ENCODE measurements at places on chromosomes 5 and 9. TPM values are rescaled to one million over a fixed set of nuclear protein-coding genes. Genes with fewer than 3 reads are reported as not detected.
A peak's percentile ranks its signal among the peaks of the same experiment; 100 is the strongest.

- no peak overlapping the region for H3K4me3 ChIP-seq
- H3K4me1 ChIP-seq, result no peaks in the 10 kb centered on the region
- H3K27ac ChIP-seq, result no peak overlapping the region
Measured at GRCh38 chr9:78559449-78559885, 262.5 kb downstream of the PSAT1 start.

DNA sequence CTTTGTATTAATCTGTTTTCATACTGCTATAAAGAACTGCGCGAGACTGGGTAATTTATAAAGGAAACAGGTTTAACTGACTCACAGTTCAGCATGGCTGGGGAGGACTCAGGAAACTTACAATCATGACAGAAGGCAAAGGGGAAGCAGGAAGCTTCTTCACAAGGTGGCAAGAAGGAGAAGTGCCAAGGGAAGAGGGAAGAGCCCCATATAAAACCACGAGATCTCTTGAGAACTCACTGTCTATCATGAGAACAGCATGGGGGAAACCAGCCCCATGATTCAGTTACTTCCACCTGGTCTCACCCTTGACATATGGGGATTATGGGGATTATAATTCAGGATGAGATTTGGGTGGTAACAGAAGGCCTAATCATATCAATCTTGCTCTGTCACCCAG is 60.9 kb upstream of the CHD1 start:
- H3K36me3 ChIP-seq, result no peaks in the 10 kb centered on the region
- no peak overlapping the region for H3K4me3 ChIP-seq
- H3K27me3 ChIP-seq, result no peaks in the 10 kb centered on the region
- no peak for DNase-seq

DNA sequence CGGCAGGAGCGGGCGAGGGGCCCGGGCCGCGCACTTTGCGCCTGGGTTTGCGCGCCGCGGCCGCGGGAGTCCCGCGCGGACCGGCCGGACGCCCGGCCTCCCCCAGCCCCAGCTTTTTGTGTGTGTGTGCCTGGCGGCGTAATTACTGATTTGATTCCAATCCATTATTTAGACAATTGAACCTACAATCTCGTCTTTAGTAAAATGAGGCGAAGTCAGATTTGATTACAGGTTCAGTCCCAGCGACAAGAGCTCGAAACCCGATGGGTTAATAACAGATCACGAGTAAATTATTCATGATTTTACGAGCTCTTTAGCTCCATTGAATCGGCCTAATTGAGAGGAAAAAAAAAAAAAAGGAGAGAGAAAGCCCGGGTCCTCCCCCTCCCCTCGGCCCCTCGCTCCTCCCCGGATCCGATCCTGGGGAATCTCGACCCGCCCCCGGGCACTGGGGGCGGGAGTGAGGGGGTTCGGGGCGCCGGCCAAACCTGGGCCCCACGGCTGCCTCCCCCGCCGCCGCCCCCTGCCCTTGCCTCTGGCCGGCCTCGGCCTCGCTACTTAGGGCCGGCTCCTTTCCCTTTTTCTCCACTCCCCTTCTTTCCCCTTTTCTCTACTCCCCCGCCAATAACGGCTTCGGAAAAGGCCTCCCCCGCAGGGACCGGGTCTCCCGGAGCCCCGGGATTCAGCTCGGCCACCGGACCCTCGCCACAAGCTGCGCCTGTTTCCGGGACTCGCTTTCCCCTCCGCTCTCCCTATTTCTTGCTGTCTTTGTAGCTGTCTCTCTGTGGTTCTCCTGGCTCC is 6.6 kb downstream of the LHX2 start:
- no peak overlapping the region for H3K27ac ChIP-seq
- no peak for DNase-seq
- peaks cover 13% of the 10 kb centered on the region for H3K4me1 ChIP-seq

DNA sequence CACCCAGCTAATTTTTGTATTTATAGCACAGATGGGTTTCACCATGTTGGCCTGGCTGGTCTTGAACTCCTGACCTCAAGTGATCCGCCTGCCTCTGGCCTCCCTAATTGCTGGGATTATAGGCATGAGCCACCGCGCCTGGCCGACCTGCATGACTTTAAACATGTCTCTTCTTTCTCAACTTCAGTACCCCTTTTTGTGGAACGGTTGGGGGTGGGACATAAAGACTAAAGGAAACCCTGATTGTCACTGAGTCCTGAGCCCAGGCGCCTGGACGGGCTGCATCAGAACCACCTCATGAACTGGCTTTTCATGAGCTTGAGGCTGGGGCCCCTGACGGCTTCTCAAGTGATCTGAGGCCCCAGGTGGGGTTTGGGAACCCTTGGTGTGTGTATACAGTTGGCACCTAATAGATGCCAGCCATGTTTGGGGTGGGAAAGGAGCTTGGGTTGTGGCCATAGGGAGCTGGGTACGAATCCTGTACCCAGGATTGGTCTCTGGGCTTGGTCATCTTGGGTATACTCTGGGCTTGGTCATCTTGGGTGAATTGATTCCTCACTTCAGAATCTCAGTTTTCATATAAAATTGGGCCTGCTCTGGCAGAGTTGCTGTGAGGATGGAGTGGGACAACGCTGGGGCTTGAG is 2.2 kb downstream of the GRK6 start:
- no peak overlapping the region for H3K4me3 ChIP-seq
- H3K27ac ChIP-seq, result peak overlapping the region; percentile 91
- H3K27me3 ChIP-seq, result no peaks in the 10 kb centered on the region
- DNase-seq, result no peak

The TRPM6 gene
- 0.74 TPM for total RNA-seq

- H3K27ac ChIP-seq, result no peak overlapping the region
- peak; percentile 41 for DNase-seq
- no peak overlapping the region for H3K4me3 ChIP-seq
- no peaks in the 10 kb centered on the region for H3K4me1 ChIP-seq
Measured at GRCh38 chr5:42057254-42057690, 132.2 kb downstream of the FBXO4 start.

The NPR3 gene
- total RNA-seq, result 86.9 TPM

DNA sequence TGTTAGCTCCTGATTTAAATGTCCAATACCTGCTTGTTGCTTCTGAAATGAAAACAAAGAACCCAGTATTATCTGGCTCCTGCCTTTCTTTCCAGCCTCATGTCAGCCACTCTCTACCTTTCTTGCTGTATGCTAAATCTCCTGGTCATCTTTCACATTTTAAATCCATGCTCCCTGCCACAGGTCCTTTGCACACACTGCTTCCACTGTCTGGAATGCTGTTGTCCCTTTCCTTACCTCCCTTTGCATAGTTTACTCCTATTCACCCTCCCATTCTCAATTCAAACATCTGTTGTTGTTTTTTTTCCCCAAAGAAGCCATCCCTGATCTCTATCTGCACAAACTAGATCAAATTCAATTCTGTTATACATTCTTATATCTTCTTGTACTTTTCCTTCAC is 97.0 kb upstream of the NR4A3 start:
- no peak overlapping the region for H3K27ac ChIP-seq
- no peak overlapping the region for H3K4me3 ChIP-seq
- H3K27me3 ChIP-seq, result peaks cover 6% of the 10 kb centered on the region
- H3K36me3 ChIP-seq, result no peaks in the 10 kb centered on the region
- no peak for DNase-seq

DNA sequence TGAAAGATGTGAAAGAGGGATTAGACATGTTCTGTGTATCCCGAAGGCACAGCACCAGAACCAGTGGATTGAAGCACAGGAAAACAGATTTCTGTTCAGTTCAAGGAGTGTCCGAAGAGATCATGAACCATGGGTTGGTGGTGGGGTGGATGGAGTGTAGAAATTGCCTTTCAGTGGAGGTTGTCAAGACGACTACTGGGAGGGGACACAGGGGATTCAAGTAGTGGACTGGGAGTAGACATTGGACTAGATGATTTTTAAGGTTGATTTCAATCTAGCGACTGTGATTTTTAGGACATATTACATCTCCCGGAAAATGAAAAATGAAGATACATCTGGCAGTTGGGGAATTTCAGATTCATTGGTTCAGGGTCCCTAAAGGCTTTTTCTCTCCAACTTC is 35.9 kb upstream of the TNFAIP8 start:
- H3K4me1 ChIP-seq, result no peaks in the 10 kb centered on the region
- H3K4me3 ChIP-seq, result no peak overlapping the region
- no peaks in the 10 kb centered on the region for H3K36me3 ChIP-seq
- no peaks in the 10 kb centered on the region for H3K27me3 ChIP-seq
- no peak for DNase-seq
- no peak overlapping the region for H3K27ac ChIP-seq

The PLPP7 gene
- 1.8 TPM for total RNA-seq

DNA sequence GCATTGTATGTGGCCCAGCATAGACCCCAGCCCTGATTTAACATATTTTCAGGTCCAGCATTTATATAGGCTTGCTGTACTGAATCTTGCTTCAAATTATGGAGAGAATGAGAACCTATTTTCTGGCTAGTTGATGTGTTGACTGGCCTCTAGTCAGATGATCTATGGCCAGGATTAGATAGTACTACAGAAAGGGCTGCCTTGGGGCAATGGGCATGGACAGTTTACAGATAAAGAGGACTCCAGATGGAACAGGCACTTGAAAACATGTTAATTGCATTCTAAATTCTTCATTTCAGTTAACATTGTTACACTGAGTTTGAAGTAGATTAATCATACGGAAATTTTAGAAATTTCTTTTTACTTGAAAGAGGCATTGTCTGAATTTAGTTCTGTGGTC is 61.5 kb downstream of the RAB14 start:
- no peaks in the 10 kb centered on the region for H3K4me1 ChIP-seq
- no peak overlapping the region for H3K27ac ChIP-seq
- H3K4me3 ChIP-seq, result no peak overlapping the region

- no peak overlapping the region for H3K27ac ChIP-seq
- H3K4me3 ChIP-seq, result no peak overlapping the region
- H3K36me3 ChIP-seq, result no peaks in the 10 kb centered on the region
- no peaks in the 10 kb centered on the region for H3K4me1 ChIP-seq
Measured at GRCh38 chr5:37896159-37896558, 56.3 kb upstream of the GDNF start.

- no peak for DNase-seq
- H3K27ac ChIP-seq, result no peak overlapping the region
- H3K4me3 ChIP-seq, result no peak overlapping the region
- H3K27me3 ChIP-seq, result no peaks in the 10 kb centered on the region
Measured at GRCh38 chr5:139116100-139116655, 82.0 kb downstream of the SIL1 start.

Measured in lung (tissue), 17 donors.